H9 (cell line): ENCODE measurements at places on chromosomes 11 and 22. TPM values are rescaled to one million over a fixed set of nuclear protein-coding genes. Genes with fewer than 3 reads are reported as not detected.

ANGPTL5 gene
- total RNA-seq: not detected in 2 replicates

OR2AT4 gene
- not detected in 2 replicates for total RNA-seq

GGTLC3 gene
- not detected in 2 replicates for total RNA-seq

OR4C12 gene
- not detected in 2 replicates for total RNA-seq

CALCA gene
- 0.29 TPM in 1 of 2 replicates, not detected in the other for total RNA-seq

DNA sequence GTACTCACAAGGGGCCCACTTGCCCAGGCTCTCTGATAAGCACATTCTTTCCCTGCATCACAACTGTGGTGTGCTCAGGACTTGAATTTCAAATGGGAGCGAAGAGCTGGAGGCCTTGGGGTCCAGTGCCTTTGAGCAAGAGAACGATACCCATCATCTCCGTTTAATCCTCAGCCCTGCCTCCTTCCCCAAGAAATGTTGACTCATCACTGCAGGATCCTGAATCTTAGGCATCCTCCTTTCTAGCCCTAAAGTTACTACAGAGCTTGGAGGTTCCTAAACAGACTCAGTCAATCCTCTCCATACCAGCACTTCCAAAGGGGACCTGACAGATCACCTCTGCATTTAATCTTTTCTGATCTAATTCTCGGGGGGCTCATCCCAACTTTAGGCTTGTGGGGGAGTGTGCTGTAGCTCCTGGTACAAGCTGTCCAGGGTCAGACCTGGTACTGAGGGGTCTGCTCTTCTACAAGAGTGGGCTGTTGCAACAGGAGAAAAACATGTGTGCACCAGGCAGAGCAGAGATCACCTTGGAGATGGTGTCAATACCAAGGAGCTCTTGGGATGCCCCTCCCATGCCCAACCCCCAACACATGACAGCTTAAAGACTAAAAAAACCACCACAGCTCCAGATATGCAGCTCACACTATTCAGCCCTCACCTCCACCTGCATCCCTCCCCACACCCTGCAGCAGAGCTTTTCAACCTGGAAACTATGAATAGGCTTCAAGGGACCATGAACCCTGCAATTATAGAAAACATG, 3.9 kb upstream of the PRG2 start:
- no peak for DNase-seq

- DNase-seq: no peak
Measured at GRCh38 chr22:39871008-39871798, 22.4 kb downstream of the ENTHD1 start.

DNA sequence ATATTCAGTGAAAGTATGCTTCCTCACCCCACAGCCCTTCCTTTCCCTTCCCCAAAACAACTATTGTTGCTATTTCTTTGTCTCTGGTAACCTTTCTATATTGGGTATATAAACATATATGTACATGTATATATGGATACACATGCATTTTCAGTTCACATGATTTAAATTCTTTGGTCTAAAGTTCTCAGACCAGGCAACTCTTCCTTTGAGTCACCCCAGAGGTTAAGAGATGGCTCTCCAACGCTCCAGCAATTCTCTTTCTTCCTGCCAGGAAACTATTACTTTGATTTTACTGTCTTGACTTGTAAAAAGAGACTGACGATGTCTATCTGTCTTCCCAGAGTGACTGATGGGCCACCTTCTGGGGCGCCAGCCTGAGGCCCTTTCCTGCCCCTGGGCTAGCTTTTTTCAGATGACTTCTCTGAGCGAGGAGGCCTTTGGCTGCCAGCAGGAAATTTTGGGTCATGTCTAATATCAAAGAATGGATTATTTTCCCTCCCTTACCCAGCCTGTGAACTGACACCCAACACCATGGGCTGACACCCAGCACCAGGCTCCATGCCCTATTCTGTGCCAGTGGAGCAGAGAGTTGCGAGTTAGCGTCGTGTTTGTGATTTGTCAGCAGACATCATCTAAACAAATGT, 14.4 kb upstream of the ST3GAL4 start:
- no peak for DNase-seq

- no peak for DNase-seq
Measured at GRCh38 chr11:3880724-3881123, 25.3 kb downstream of the STIM1 start.

GRCh38 chr11:111176603-111177002, 68.9 kb upstream of the POU2AF2 start:
- no peak for DNase-seq

DNA sequence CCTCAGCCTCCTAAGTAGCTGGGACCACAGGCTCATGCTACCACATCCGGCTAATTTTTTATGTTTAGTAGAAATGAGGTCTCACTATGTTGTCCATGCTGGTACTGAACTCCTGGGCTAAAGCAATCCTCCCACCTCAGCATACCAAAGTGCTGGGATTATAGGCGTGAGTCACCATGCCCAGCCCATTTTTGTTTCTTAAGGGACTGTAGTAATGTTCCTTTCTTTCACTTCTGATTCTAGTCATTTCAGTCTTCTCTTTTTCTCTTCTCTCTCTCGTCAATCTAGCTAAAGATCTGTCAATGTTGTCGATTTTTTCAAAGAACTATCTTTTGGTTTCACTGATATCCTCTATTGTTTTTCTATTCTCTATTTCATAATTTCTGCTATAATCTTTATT, 111.0 kb upstream of the APOA1 start:
- DNase-seq: no peak

DNA sequence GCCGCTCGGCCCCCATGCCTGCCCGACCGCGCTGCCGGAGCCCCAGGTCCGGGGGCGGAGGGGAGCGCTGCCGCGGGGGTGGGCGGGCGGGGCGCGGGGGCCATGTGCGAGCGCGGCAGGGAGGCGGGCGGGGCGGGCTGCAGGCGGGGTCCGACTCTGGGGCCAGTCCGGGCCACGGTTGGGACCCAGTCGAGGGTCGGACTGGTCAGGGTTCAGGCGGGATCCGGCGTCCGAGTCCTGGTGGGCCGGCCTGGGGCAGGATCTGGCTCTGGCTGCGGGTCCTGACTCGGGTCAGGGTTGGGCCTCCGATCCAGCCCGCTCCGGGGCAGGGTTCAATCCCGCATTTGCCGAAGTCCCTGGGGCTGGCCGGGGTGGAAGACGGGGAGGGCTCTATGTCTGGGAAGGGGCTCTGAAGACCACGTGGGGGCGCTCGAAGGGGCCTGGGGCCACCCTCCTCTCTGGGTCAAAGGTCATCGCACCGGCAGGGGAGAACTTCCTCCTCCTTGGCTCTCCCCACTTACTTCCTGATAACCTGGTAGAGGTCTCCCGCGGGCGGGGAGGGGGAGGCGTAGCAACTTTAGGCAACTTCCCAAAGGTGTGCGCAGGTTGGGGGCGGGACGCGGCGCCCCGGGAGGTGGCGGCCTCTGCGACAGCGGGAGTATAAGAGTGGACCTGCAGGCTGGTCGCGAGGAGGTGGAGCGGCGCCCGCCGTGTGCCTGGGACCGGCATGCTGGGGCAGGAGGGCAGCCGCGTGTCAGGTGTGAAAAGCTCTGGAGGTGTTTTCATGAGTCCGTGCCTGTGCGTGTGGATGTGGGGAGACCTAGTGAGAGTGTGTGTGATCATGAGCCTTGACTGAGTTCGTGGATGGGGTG, 603 bp downstream of the ESRRA start:
- DNase-seq: peak; percentile 89

GRCh38 chr11:120561286-120561685, 49.7 kb downstream of the GRIK4 start:
- DNase-seq: no peak

GRCh38 chr11:19344661-19345518, 104.1 kb upstream of the E2F8 start:
- peak; percentile 82 for DNase-seq

DNA sequence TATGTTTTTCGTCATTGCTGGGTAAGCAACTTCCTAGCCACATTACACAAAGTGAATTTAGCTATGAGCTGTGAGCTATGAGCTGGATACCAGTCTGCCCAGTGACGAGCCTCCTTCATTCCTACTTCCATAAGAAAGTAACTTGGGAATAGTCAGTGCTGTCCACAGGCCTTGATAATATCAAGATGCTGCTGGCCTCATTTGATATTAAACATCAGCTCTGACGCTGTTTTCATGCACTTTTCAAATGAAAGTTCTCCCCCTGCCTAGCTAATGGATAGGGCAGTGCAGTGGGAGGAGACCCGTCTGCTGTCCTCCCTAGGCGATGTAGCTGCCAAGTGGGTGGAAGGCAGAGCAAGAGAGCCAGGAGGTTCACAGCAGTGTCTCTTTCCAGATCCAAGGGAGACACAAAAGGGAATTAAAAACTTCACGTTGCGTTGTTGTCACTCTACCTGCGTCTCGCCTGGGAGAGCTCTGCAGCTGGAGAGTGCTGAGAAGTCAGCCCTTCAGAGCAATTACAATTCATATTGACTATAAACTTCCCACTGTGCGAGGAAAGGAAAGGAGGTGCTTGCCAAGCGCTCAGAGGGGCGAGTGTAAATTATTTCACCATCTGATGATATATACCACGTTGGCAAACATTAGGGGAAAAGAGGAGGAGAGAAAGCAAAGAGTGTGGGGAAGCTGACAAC, 861.4 kb downstream of the NTM start:
- no peak for DNase-seq

GRCh38 chr11:42598341-42598740, 713.5 kb upstream of the API5 start:
- DNase-seq: no peak

DNA sequence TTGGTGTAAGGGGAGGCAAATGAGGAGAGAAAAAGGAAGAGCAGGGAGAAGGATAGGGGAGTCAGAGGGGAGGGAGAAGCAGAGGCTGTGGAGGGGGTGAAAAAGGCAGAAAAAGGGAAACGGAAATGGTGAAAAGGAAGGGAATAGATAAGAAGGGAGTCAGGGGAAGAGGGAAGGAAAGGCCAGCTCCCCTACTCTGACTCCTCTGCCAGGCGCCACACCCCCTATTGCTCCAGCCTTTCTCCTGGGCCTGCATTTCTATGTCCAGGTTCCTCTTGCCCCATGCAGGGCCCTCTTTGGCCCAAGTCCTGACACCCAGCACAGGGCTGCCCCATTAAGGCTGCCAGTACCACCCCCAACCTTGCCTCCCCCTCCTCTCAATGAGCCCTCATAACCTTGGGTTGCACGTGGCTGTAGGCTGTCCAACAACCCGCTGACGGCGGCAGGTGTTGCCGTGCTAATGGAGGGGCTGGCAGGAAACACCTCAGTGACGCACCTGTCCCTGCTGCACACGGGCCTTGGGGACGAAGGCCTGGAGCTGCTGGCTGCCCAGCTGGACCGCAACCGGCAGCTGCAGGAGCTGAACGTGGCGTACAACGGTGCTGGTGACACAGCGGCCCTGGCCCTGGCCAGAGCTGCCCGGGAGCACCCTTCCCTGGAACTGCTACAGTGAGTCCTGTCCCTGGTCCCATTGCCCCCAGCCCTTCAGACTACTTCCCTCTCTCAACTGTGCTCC, 3.4 kb upstream of the NHERF4 start:
- no peak for DNase-seq

GRCh38 chr11:103050351-103050750, 41.6 kb downstream of the DCUN1D5 start:
- DNase-seq: no peak

- no peak for DNase-seq
Measured at GRCh38 chr11:61691380-61692156, 11.4 kb downstream of the DAGLA start.

DNA sequence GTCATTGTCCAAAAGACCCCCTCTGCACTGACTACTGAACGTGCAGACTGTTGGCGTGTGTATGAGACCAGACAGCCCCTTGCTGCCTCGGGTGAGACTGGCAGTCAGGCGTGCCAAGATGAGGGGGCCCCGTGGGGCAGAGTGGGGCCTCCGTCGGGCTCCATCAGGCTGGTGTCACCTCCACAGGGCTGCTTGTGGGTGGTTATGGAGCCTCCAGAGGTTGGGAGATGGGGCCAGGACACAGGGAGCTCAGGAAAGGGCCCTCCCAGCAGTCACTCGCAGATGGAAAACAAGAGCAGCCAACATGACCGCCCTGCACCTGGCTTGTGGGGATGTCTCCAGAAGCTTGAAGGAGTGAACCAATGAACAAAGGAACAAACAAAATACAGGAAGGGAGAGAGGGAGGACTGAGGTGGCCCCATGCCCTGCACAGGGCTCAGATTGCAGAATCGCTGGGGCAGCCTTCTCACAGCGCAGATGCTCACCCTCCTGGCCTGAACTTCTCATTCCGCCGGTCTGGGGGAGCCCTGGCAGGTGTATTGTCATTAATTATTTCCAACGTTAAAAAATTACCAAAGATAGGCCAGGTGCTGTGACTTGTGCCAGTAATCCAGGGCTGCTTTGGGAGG, 5.5 kb upstream of the PHLDA2 start:
- no peak for DNase-seq

DNA sequence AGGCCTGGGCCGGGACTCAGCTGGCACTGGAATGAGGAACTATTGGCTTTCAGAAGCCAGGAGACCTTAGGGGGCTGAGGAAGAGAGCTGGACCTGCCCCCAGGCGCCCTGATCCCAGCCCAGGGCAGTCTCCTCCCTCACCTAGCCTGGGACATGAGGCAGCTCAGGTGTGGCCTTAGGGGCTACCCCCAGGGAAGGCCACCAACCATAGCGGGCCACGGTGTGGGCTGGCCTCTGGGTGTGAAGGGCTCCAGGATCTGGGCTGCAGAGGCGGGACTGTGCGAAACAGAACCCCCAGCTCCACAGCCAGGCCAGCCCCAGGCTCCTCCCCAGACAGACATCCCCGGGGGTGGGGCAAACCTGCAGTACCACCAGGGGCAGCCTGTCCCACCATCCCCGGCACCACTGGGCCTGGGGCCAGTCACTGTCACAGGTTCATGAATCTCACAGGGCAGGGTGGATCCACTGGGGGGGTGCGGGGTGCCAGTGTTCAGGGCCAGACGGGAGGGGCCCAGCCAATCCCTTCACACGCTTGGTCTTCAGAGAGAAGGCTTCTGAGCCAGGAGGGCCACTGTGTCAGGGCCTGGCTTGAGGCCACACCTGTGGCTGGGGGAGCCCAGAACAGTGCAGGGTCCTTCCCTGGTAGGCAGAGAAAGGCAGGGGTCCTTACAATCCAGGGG, 3.5 kb downstream of the PLXNB2 start:
- peak; percentile 77 for DNase-seq
